Activated naive CD4-positive, alpha-beta T cell treated with anti-CD3 and anti-CD28 coated beads, Interleukin-2, amount 10 ng/mL, durations not matched to agents 7 days and 5 days (primary cell): ENCODE measurements at places on chromosomes 7 and 10.
A peak's percentile ranks its signal among the peaks of the same experiment; 100 is the strongest.

DNA sequence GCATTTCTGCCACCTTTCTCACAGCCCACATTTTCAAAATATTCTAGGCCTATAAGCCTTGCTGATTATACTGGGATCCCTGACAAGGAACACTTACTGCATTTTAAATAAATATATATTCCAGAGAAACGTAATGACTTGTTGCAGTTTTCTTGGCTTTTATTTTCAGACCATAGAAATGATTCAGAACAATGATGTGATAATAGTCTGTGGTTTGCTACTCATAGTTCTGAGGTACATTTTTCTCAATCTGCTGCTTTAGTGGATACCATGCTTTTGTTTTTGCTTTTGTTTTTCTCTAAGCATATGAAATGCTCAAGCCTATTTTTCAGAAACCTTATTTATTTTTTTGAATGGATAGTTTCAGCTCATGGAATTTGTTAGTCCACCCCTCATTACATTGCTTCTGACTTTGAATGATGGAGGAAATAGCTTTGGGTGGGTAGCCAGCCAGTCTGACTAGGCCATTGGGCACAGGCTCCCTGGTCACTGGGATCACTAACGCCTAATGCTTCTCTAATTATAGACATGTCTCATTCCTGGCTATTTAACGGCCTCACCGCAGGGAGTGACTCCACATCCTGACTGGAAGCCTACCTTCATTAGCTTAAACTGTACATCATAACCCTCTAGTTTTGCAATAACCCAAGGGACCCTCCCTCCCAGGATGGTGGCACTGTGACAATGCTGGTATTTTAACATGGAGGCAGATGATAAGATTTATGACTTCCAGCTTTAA lies 66.1 kb downstream of the MBL2 start:
- DNase-seq = no peak

GRCh38 chr10:19466709-19467108 lies 349.5 kb upstream of the PLXDC2 start:
- no peak for DNase-seq

DNA sequence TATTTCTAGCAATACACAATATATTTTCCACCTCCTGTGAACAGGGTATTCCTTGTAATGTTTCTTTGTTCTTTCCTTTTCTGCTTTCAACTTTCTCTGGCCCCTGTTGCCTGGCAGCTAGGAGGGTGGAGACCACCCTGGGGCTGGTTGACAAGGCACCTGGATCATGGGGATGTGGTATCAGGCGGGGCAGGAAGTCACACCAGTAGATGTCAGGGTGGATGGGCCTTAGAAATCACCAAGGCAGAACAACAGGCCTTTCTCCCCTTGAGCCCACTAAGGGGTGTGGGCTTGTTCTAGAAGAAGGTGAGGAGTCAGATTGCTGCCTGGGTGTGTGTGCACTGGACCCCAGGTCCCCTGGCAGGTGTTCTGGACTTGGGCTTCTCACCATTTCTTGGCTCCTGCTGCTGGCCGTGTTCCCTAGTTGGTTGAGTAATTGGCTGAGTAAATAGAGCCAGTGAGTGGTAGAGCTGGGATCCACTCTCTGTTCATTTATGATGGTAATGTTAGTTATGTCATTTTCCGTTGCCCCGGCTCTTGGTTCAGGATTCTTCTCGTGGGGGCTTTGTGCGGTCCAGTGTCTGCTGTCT lies 24.9 kb downstream of the ZNF783 start:
- DNase-seq = peak; percentile 53

DNA sequence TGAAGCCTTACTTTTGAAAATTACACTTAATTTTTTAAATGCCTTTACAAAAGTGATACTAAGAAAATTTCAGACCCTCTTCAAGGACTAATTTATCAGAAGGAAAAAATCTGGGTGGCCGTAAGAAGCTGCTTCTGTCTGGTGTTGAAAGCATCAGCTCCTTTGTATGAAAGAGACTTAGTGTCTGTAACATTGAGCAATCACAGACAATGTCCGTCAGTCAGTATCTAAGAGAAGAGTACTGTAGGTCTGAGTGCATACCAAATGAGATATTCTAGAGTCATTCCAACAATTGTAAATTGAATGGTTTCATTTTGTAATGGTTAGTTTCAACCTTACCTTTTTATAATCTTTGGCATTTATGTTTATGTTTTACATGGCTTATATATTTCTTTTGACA lies 11.1 kb upstream of the MDFIC start:
- no peak for DNase-seq

GRCh38 chr7:55493408-55493807 lies 78.9 kb downstream of the VOPP1 start:
- DNase-seq = no peak

- DNase-seq = no peak
These were observed 165.7 kb downstream of the OTUD1 start for GRCh38 chr10:23604613-23605012.

- DNase-seq = no peak
These were observed 56.3 kb downstream of the LRMDA start for GRCh38 chr10:75487755-75488125.

DNA sequence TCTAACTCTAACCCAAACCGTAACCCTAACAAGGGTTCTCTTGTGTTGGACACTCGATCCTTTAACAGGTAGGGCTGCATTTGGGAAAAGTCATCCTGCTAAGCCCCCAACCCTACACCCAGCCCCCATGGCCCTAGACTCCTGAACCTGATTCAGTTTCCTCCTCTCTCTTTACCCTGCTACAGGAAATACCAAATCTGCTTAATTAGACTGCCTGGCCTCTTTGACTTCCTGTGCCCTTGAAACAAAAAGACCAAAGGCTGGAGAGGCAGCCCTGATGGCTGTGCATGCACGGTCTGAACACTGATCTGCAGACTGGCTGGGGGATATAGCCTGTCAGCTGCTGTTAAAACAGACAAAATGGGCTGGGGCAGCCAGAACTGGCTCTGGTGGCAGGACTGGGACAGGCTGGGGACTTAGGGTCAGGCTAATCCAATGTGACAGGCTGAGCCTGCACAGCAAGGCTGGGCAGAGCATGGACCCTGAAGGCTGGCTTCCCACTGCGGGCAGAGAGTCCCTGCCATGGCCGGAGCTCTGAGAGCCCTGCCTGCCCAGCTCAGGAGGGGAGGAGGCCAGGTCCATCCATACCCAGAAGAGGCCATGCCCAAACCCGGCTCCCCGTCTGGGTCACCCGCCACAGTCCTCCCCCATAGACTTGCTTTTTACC lies 51.0 kb upstream of the MSMB start:
- DNase-seq = peak; percentile 50

GRCh38 chr10:45441239-45442190 lies 67.5 kb downstream of the ALOX5 start:
- DNase-seq = no peak

GRCh38 chr7:29990931-29991330 lies 1.3 kb upstream of the SCRN1 start:
- DNase-seq = no peak

- DNase-seq = no peak
These were observed 52.6 kb downstream of the CAV1 start for GRCh38 chr7:116577320-116577871.

GRCh38 chr10:47189802-47190201 lies 110.2 kb upstream of the GDF10 start:
- DNase-seq = no peak

DNA sequence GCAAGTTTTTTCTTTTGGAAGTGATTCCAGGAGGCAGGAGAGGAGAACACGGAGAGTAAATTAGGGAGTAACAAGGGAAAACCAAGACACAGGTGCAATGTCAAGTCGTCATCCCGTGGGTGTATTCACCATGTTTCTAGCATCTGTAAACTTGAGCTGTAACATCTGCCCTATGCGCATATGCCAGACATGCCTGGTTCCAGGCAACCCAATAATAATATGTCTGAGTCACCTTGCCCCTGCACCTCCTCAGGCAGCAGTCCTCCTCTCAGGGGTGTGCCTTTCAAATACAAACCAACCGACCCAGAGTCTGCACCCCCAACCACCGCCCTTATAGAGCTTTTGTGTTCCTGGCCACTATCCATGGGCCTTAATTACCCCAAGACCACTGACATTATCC lies 107.0 kb upstream of the PDE1C start:
- no peak for DNase-seq

DNA sequence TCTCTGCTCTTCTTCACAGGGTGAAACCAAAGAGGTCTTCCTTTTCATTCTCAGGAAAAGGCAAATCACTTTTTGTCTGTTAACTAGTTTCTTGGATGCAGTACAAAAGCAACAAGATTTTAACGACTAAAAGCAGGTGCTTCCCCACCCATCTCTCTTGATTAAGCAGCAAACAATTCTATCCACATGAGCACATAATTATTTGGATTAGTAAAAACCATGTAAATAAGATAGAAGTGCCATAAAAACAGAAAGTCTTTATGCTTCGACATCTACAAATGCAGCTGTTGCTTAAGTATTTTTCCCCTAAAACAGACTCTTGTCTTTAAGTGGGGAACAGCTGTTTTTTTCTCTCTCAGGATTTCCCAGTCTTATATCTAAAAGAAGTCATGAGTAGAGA lies 37.4 kb downstream of the USP54 start:
- no peak for DNase-seq

DNA sequence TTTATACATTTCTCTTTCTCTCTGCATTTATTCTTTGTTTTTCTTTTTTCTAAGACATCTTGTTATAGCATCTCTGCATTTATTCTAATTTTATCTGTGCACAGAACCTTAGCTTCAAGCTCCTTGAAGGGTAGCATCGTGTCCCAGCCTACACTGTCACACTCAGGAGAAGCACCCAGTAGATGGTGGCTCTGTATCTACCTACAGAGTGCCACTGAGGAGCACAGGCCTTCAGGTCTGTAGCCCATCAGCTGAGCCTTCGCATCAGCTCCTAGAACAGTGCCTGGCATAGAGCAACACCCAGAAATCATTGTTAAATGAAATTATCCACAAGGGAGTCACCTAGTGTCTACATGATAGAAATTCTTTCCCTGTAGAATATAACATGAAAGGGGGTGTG lies 203.0 kb upstream of the KLF14 start:
- no peak for DNase-seq

- DNase-seq = no peak
These were observed 35.4 kb downstream of the CYTH3 start for GRCh38 chr7:6237011-6237410.

DNA sequence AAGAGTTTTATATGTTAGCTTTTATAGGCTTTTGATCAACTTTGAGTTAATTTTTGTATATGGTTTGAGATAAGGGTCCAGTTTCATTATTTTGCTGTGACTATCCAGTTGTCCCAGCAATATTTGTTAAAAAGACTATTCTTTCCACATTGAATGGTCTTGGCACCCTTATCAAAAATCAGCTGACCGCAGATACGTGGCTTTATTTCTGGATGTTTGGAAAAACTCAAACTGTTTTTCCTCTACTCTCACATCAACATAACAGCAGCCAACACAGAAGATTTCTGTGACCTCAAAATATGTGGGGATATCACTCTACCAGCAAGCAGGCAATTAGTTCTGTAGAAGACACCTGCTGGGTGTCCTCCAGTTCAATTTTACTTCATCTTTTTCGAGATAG lies 116.6 kb upstream of the GLCCI1 start:
- DNase-seq = no peak

DNA sequence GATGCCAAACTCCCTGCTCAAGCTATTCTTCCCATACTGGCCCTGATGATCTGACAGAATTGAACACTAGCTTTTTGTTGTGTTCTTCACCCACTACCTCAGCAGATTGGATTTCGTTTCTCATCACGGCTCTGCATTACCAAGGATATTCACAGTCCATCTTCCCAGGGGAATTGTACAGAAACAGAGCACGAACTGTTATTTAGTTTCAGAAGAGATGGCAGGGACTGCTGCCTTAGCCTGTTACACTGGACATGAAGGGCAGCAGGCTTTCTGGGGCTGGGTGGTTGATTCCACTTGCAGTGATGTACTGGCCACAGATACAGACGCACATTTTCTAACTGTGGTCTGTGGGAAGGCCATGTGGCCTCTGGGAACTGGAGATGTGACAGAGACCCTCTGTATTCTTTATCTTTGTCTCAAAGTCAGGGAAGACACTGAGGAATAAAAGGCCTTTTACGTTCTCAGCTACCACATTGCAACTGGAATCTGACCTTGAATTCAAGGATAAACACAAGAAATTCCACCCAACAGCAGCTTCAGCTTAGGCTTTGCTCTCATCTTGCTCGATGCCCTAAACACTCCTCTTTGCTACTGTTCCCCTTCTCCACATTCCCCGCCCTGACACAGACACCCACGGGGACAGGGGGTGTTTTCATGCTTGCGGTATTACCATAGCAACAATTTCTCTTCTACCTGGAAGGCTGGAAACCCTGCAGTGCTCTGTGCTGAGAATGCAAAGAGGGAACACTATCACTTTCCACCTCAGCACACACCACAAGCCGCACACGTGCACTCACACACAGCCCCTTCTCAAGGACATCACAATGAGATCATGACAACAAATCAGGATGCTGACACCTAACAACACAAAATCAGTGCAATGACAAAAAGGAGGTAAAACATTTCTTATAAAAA lies 81.7 kb downstream of the RNF216 start:
- DNase-seq = peak; percentile 78
